ENCODE measurements at places on chromosomes 6 and 20.

GRCh38 chr6:27829453-27830211 lies 82.6 kb downstream of the OR2B2 start:
- peak overlapping the region; percentile 45 for H3K27ac ChIP-seq
- peaks cover 2% of the 10 kb centered on the region for H3K36me3 ChIP-seq
- no peaks in the 10 kb centered on the region for H3K27me3 ChIP-seq
- DNase-seq: peak; percentile 33
- peak overlapping the region; percentile 85 for H3K4me3 ChIP-seq
- H3K4me1 ChIP-seq: peaks cover 5% of the 10 kb centered on the region

- no peaks in the 10 kb centered on the region for H3K36me3 ChIP-seq
- H3K4me1 ChIP-seq: peaks cover 12% of the 10 kb centered on the region
- no peak for DNase-seq
- H3K27ac ChIP-seq: no peak overlapping the region
These were observed 99.5 kb upstream of the ZNFX1 start for GRCh38 chr20:49377326-49377725.

- no peaks in the 10 kb centered on the region for H3K36me3 ChIP-seq
- no peak within 1 kb of the TSS for H3K27ac ChIP-seq
- peaks cover 77% of the 10 kb centered on the region for H3K27me3 ChIP-seq
- peaks cover 16% of the 10 kb centered on the region for H3K4me1 ChIP-seq
- no peak within 1 kb of the TSS for H3K4me3 ChIP-seq
- DNase-seq: no peak
These were observed at the start of gene TTBK1 for GRCh38 chr6:43242908-43243663. Gene TTBK1 (plus strand): TSS chr6:43243481. CDS start chr6:43246661, 3,180 bp downstream.

DNA sequence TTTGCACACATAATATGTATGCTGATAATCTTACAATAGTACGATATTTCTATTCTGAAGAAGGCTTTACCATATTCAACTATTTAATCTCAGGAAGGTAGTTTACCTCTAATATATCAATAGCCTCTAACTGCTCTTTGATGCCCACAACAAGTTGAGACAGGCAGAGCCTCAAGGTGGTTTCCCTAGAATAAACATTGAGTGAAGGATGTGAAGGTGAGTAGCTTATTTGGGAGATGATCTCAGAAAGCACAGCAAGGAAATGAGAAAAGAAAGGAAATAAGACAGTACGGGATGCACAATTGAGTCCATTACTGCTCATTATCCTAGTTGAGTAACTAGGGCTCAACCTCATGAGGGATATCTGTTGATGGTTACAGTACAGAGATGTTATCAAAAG lies 638.4 kb downstream of the MAFB start:
- H3K27ac ChIP-seq: no peak overlapping the region
- H3K4me1 ChIP-seq: no peaks in the 10 kb centered on the region
- no peak for DNase-seq
- no peaks in the 10 kb centered on the region for H3K27me3 ChIP-seq

DNA sequence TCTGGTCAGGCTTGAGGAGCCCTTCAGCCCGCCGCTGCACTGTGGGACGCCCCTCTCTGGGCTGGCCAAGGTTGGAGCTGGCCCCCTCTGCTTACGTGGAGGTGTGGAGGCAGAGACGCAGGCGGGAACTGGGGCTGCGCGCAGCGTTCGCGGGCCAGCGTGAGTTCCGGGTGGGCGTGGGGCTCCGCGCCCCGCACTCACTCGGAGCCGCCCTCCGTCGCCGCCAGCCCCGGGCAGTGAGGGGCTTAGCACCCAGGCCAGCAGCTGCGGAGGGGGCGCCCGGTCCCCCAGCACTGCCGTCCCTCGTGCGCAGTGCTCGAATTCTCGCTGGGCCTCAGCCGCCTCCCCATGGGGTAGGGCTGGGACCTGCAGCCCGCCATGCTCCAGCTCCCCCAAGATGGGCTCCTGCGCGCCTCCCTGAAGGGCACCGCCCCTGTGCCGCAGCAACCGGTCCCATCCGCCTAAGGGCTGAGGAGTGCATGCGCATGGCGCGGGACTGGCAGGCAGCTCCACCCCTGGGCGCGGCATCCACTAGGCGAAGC lies 695.9 kb downstream of the EPHA7 start:
- no peaks in the 10 kb centered on the region for H3K36me3 ChIP-seq
- no peak for DNase-seq
- H3K4me3 ChIP-seq: no peak overlapping the region
- H3K27ac ChIP-seq: no peak overlapping the region
- H3K4me1 ChIP-seq: no peaks in the 10 kb centered on the region

- no peak for DNase-seq
- no peak overlapping the region for H3K4me3 ChIP-seq
- no peaks in the 10 kb centered on the region for H3K36me3 ChIP-seq
- no peak overlapping the region for H3K27ac ChIP-seq
- no peaks in the 10 kb centered on the region for H3K4me1 ChIP-seq
- H3K27me3 ChIP-seq: no peaks in the 10 kb centered on the region
These were observed 76.8 kb downstream of the THEMIS start for GRCh38 chr6:127824061-127824460.

DNA sequence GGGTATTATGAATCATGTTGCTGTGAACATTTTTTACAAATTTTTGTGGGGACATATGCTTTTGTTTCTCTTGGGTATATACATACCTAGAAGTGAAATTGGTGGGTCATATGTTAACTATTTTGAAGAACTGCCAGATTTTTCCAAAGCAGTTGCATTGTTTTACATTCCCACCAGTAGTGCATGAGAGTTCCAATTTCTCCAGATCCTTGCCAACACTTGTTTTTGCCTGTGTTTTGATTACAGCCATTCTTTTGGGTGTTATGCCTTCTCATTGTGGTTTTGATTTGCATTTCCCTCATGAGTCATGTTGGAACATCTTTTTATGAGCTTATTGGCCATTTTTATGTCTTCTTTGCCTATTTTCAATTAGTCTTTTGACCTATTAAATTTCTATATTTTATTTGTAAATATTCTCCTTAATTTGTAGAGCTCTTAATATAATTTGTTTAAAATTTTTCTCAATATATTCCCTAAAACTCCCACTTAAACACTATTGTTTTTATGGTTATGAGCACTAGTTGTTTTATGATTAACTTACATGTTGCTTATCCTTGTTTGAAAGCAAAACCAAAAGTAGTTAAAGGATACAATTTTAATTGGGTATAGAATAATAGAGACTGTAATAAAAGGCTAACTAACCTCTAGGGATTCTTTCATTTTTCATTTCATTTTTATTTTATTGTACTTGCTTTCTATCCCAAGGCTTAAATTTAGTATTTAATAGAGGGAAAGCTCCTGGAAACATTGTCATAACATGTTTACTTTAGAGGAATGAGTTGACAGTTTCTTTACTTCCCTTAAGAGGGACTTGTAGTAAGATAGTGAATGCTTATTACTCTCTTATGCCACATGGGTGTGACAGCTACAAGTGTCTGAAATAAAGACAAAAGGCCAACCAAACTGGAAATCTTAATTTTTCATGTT lies 5.5 kb downstream of the UBR2 start:
- peak overlapping the region; percentile 7 for H3K4me3 ChIP-seq
- no peak overlapping the region for H3K27ac ChIP-seq
- peaks cover 3% of the 10 kb centered on the region for H3K4me1 ChIP-seq
- H3K36me3 ChIP-seq: peaks cover 17% of the 10 kb centered on the region

DNA sequence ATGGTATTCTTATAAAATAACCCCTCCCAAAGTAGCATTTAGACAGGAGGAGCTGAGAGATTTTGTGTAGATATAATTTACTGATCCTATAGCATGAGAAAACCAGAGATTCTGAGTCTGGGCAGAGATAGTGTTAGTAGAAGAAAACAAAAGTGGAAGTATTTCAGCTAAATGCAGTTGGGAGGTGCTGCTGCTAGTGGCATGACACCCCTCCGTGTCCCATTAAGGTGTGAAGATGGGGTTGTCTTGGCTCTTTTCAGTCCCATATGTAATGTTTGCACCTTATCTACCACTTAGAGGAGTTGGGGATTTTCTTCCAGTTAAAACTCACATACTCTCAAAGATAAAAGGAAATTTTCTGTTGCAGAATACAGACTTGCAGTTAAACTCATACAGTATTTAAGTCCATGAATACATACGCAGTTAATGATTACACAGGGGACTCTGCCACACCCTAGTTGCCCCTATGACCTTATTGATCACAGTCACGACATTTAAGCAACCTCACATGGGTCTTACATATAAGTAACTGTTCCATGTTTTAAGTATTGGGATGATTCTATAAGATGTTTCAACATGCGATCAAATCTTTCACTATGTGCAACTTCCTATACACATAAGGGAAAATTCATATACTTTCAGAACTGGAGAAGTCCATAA lies 11.5 kb downstream of the TAAR2 start:
- H3K4me3 ChIP-seq: no peak overlapping the region
- H3K27ac ChIP-seq: no peak overlapping the region
- H3K36me3 ChIP-seq: no peaks in the 10 kb centered on the region
- DNase-seq: no peak
- H3K4me1 ChIP-seq: no peaks in the 10 kb centered on the region

DNA sequence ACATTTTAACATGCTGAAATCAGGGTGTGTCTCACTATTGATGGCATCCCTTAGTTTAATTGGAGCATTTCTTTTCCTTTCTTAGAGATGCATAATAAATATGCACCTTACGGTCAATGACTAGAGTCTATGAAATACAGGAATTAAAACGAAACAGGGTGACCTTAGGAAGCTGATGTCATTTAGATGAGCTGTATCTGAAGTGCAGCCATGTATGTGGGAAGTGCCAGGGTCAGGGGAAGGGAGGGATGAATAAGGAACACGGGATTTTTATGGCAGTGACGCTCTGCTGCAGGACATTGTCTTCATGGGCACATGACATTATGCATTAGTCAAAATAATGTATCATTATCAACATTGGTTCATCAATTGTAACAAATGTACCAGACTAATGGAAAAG lies 84.0 kb downstream of the AGPAT4 start:
- DNase-seq: no peak
- no peaks in the 10 kb centered on the region for H3K27me3 ChIP-seq
- H3K4me1 ChIP-seq: peaks cover 11% of the 10 kb centered on the region
- H3K27ac ChIP-seq: no peak overlapping the region
- H3K4me3 ChIP-seq: no peak overlapping the region

DNA sequence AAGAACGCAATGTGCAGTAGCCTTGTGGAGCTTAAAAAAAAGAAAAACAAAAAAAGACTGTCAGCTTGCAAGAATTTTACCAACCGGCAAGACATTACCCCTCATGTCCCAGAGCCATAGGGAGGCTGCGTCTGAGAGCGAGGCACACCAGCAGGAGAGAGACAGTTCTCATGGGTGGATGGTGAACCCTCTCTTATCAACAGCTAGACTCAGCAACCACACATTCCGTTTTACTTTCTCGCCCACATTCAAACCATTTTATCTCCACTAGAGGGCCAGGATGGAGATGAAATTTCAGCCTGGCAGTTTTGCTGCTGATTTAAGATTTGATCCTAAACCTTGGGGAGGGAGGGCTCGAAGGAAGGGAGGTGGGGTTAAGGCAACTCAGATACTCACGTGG lies 247.0 kb downstream of the ATXN1 start:
- peaks cover 2% of the 10 kb centered on the region for H3K4me1 ChIP-seq
- DNase-seq: peak; percentile 64
- H3K27ac ChIP-seq: no peak overlapping the region
- H3K36me3 ChIP-seq: peaks cover 3% of the 10 kb centered on the region
- H3K27me3 ChIP-seq: no peaks in the 10 kb centered on the region

DNA sequence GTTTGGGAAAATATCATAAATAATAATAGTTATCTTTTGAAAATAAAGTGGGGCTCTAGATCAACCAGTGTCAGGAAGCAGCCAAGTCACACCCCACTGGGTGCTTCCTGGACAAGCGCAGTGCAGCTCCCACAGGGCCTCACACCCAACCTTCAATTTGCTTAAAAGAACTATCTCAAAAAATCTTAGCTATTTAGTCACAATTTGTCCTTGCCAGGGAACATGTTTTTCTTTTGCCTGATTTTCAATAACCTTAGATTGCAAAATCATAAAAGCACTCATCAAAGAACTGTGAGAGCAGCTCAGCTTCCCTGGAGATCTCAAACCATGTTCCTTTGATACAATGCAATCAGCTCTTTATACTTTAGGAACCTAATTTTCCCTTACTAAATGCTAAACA lies 1.6 kb upstream of the NCOA7 start:
- H3K36me3 ChIP-seq: no peaks in the 10 kb centered on the region
- DNase-seq: no peak
- H3K4me3 ChIP-seq: no peak overlapping the region
- no peaks in the 10 kb centered on the region for H3K27me3 ChIP-seq
- peaks cover 8% of the 10 kb centered on the region for H3K4me1 ChIP-seq

- H3K27ac ChIP-seq: no peak overlapping the region
- no peaks in the 10 kb centered on the region for H3K36me3 ChIP-seq
- no peaks in the 10 kb centered on the region for H3K4me1 ChIP-seq
These were observed 790.2 kb downstream of the DHX35 start for GRCh38 chr20:39752262-39752876.

DNA sequence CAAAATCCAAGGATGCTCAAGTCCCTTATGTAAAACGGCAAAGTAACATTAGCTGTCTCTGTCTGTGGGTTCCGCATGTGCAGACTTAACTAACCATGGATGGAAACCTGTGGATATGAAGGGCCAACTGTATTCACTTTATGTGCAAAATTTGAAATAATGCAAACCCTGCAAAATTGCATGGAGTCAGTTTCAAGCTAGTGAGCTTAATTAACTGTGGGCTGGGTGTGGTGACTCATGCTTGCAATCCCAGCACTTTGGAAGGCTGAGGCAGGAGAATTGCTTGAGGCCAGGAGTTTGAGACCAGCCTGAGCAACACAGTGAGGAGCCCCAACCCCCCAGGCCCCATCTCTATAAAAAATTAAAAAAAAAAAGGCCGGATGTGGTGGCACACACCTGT lies 81.4 kb downstream of the ANKS1A start:
- DNase-seq: no peak
- H3K36me3 ChIP-seq: peaks cover 3% of the 10 kb centered on the region
- H3K27ac ChIP-seq: no peak overlapping the region

- H3K4me3 ChIP-seq: no peak overlapping the region
- H3K4me1 ChIP-seq: no peaks in the 10 kb centered on the region
- no peaks in the 10 kb centered on the region for H3K27me3 ChIP-seq
- no peak for DNase-seq
These were observed 7.8 kb downstream of the ELOVL2 start for GRCh38 chr6:11036351-11036740.

DNA sequence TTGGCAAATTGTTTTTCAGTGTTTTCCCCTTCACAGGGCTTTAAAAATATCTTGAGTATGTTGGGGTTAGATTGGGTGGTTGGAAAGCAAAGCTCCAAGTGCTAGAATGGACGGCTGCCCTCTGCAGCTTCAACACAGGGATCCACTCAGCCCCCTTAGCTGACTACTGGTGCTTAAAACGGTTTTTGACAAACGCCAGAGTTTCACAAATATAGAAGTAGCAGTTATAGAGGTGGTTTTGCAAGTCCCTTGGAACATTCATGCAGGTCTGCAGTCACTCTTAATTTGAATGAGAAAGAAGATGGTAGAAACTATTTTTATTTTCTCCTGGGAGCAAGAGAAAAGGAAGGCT lies 175.9 kb downstream of the ARID1B start:
- no peaks in the 10 kb centered on the region for H3K27me3 ChIP-seq
- no peak for DNase-seq
- H3K4me1 ChIP-seq: peaks cover 18% of the 10 kb centered on the region
- peak overlapping the region; percentile 63 for H3K4me3 ChIP-seq
- peak overlapping the region; percentile 67 for H3K27ac ChIP-seq
- H3K36me3 ChIP-seq: no peaks in the 10 kb centered on the region

All from mesenchymal stem cell (in vitro differentiated cells and primary cell).